Inflammatory macrophage (primary cell): ENCODE measurements at places on chromosomes 4 and X.
A peak's percentile ranks its signal among the peaks of the same experiment; 100 is the strongest.

GRCh38 chr4:184599492-184600135 lies 49.6 kb downstream of the CASP3 start:
- DNase-seq = no peak

GRCh38 chr4:168212656-168213055 lies 105.9 kb downstream of the DDX60 start:
- DNase-seq = peak; percentile 10

DNA sequence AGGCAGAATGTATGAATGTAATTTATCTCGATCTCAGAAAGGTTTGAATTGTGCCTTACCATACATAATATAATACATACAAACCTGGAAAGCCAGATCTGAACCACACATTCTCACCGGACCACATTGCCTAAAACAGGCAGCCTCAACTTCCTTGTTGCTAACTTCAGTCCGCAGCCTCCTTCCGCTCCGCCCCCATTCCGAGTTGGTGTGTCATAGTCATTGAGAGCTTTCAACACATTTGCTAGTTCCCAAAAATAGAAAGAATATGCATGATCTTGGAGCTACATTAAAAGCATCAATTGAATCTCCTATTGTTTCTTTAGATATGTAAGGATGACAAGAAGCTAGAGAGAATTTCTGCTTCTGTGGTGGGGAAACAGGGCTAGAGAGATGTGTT lies 127.2 kb downstream of the ARHGEF9 start:
- DNase-seq = peak; percentile 88

DNA sequence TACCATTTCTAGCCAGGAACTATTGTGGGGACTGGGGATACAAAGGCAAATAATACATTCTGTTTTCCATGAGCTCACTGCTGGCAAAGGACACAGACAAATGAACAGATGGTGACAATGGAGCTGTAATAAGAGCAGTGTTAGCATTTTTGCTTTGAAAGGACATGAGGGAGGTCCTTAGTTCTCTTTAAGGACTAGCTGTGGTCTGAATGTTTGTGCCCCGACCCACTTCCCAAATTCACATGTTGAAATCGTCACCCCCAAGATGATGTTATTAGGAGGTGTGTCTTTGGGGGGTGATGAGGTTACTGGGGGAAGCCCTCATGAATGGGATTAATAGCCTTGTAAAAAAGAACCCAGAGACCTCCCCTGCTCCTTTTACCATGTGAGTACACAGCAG lies 30.3 kb downstream of the CCNG2 start:
- no peak for DNase-seq

- no peak for DNase-seq
These were observed 599.9 kb downstream of the IL15 start for GRCh38 chr4:142236268-142236667.

DNA sequence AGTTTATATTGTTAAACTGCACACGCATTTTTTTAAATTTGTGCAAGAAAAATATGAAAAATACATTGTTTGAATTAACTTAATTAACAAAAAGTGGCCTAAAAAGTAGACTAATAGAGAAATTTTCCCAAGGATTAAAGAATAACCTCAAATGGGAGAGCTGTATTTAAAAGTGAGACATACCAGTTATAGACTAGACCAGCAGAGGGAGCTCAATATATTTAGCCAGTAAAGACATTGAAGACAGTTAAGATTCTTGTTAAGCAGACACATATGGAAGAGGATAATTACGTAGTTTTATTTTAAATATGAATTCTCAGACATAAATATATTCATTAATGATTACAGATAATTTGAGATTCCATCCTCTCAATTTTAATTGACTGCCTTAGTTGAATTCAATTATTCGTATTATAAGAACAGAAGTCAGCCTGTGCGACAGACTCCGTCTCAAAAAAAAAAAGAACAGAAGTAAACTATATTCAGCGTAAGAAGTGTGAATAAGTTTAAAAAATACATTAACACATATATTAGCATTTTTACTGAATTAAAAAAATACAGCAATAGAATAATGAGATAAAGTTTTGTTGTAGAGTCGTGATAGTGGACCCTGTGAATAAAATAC lies 64.8 kb downstream of the GLRA3 start:
- no peak for DNase-seq

DNA sequence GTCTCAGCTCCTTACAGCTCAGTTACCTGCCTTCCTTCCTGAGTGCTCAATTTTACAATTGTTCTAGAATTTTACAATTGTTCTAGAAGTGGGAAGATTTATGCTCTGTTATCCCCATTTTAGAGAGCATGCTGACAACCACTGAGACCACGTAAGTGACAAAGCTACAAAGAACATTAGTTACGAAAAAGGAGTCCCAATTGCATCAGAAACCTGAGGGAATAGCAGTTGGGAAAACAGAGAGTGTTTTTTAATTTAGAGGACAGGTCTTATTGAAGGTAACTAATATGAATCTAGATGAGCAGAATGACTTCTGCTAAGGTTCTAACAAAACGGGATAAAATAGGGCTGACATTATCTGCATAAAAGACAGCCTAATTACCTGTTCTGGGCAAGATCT lies 103.3 kb downstream of the THOC2 start:
- DNase-seq = no peak

DNA sequence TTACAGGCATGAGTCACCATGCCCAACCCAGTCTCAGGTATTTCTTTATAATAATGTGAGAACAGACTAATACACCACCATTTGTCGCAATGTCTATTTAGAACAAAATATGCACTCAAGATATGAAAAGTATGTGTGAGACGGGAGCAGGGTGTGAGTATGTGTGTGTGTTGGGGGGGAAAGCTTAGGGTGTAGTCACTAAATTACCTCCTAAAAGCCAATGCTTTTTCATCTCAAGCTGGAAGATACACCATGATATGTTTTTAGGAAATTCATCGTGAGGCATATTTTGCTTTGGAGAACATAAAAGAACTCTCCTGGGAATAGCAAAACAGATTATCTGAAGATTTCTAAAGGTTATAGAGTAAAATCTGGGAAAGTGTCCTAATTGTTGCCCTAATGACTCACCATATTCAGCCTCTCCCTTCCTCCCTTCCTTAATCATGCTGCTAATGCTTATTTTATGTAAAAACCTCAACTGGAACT lies 262.7 kb downstream of the PDHA2 start:
- DNase-seq = no peak

DNA sequence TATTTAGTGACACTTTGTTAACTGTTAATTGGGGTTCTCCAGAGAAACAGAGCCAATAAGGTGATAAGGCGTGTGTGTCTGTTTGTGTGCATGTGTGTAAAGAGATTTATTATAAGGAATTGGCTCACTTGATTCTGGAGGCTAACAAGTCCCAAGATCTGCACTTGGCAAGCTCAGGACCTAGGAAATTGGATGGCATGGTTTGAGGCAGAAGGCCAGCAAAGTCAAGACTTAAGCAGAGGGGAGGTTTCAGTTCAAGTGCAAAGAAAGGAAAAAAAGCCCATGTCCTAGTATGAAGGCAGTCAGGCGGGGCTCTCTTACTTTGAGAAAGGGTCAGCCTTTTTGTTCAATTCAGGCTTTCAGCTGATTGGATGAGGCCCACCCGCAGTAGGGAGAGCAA lies 314.1 kb downstream of the BMPR1B start:
- no peak for DNase-seq

GRCh38 chr4:66451741-66452140 lies 781.5 kb upstream of the EPHA5 start:
- no peak for DNase-seq

DNA sequence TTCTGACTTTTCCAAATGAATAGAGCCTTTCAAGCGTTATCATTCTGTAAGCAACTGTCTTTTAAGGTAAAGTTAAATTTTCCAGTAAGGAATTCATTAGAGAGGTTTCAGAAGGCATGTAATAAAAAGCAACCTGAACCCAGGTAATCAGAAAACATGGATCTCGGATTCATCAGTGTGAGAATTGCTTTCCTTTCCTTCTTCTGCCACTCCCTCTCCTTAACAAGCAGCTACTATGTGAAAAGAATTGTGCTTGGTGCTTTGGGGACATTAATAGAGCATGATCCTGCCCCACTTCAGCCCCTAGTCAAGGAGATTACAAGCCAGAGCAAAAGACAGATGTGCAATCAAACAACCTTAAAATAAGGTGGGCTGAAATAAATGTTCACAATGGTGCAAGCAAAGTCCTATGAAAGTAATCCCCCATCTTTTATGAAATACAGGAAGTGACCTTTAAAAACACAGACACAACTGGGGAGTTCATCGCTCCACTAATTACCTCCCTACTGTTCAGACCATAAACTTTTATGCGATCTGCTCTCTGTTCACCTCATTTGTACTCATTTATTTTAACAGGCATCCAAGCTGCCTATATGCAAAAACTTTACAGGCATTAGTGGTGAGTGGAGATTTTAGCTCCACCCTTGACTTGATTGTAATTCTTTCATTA lies 122.9 kb upstream of the RASGEF1B start:
- no peak for DNase-seq

GRCh38 chrX:69110116-69110530 lies 55.1 kb downstream of the PJA1 start:
- no peak for DNase-seq

- DNase-seq = no peak
These were observed 82.0 kb downstream of the GPC4 start for GRCh38 chrX:133333154-133333750.
